Heart left ventricle (tissue), 16 donors: ENCODE measurements at places on chromosomes 12 and 14. TPM values are rescaled to one million over a fixed set of nuclear protein-coding genes. Genes with fewer than 3 reads are reported as not detected.

KLHDC1 gene
- total RNA-seq: 7.7 TPM

CELA1 gene
- not detected for total RNA-seq

BATF gene
- 1.1 TPM for total RNA-seq

HECTD4 gene
- total RNA-seq: 30.7 TPM

MGP gene
- 255 TPM for total RNA-seq

RASAL1 gene
- not detected for total RNA-seq

KRT6C gene
- total RNA-seq: not detected

TCL1B gene
- total RNA-seq: not detected

SLC35E3 gene
- total RNA-seq: 5.5 TPM

CCDC198 gene
- not detected for total RNA-seq

TMEM132D gene
- total RNA-seq: not detected

SLC22A17 gene
- total RNA-seq: 14.9 TPM

NUDT4 gene
- total RNA-seq: 412 TPM

SRGAP1 gene
- total RNA-seq: 10.6 TPM

ASCL1 gene
- total RNA-seq: not detected

CLEC4A gene
- 0.58 TPM for total RNA-seq

LTB4R2 gene
- 2.0 TPM for total RNA-seq

ANHX gene
- not detected for total RNA-seq

MMP19 gene
- total RNA-seq: 2.4 TPM

RNASE7 gene
- not detected for total RNA-seq

TAS2R43 gene
- 0.88 TPM for total RNA-seq

RNF212B gene
- not detected for total RNA-seq

LTBP2 gene
- 19.1 TPM for total RNA-seq

NANOG gene
- not detected for total RNA-seq

LUM gene
- total RNA-seq: 50.8 TPM

FSCB gene
- not detected for total RNA-seq

RD3L gene
- total RNA-seq: 22.0 TPM
